ENCODE measurements at places on chromosomes 4 and X.

DNA sequence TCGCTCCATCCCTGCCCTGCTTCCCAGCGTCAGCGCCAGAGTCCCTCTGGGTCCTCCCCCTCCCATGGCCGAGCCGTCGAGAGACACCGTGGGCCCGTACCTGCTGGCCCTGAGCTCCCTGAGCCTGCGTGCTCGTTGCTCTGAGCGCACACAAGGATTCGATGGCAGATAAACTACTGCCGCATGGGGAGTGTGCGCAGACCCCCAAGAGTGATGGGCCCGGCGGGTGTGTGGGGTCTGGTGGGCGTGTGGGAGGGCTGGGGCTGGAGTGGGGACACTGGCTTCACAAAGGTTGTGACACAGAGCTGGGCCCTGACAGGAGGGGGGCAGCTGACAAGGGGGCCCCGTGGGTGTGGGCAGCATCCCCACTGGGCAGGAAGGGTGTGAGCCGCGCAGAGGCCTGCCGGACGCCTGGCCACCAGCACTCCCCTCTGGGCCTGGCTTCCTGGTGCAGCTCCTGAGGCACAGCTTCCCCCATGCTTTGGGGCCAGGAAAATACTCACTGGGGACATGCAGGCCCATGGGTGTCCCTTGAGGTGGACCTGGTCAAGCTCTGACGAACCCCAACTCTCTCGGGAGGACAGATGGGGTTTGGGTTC lies 4.8 kb upstream of the RGS12 start:
- no peak for DNase-seq

GRCh38 chr4:90857081-90857820 lies 730.1 kb downstream of the CCSER1 start:
- DNase-seq, result no peak

DNA sequence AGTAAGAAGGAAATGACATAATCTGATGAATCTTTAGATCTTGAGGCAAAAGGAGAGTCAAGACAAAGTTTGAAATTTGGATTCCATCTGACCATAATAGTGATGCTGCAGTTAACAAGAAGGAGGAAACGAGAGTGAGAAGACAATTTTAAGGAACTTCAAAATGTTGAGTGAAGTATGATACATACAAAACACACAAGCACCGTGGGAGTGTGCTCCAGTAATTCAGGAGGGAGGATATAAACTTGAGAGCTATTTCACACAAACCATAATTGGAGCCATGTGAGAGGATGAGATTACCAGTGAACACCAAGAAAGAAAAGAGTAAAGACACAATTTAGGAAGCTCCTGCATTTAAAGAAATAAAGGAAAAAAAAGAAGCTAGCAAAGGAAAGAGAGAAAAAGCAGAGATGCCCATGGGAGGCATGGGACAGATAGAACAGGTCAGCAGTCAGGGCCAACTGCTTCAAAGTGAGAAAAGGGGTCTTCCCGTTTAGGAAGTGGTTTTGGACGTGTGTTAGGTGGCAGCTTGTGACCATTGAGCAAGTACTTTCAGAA lies 150.7 kb upstream of the SLC7A11 start:
- DNase-seq, result no peak

DNA sequence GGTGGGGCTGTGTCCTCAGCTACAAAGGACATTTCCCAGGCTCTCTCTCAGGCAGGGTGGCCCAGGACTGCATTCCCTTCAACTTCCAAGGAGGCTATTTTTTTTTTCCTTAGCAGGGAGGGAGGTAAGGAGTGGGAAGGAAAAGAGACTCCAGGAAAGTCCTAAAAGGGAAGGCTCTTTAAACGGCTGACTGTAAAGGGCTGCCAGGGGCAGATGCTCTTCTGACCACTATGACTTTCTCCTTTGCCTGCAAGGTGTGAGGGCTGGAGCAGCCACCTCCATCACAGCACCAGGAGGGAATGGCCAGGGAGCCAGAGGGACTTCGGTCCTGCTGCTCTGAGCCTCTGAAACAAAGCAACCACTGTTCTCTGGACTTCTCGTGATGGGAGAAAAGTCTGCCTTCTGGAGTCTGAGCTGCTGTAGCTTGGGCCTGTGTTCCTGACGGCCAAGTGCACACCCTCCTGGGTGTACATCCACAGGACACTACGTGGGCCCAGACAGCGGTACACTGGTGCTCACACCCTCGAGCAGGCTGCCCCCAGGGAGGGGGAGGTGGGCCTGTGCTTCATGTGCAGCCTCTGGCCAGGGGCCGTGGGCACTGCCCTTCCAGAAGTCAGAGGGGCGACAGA lies 17.9 kb downstream of the NAT8L start:
- no peak for DNase-seq

DNA sequence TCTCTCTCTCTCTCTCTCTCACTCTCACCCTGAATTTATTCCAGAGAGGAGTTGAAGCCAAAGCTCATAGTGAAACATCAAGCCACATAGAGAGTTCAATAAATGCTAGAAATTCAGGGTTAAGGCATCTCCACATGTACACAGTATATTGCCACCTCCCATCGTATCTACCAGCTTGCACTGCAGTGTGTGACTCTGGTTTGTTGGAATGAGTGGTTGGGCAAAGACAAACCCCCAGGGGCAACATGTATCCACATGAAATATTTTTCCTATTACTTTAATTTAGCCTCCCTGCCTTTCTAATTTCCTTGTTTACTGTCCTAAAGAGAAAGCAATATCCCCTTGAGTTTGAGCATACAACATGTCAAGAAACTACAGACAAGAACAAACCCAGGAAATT lies 247.3 kb downstream of the SPATA18 start:
- DNase-seq, result no peak

DNA sequence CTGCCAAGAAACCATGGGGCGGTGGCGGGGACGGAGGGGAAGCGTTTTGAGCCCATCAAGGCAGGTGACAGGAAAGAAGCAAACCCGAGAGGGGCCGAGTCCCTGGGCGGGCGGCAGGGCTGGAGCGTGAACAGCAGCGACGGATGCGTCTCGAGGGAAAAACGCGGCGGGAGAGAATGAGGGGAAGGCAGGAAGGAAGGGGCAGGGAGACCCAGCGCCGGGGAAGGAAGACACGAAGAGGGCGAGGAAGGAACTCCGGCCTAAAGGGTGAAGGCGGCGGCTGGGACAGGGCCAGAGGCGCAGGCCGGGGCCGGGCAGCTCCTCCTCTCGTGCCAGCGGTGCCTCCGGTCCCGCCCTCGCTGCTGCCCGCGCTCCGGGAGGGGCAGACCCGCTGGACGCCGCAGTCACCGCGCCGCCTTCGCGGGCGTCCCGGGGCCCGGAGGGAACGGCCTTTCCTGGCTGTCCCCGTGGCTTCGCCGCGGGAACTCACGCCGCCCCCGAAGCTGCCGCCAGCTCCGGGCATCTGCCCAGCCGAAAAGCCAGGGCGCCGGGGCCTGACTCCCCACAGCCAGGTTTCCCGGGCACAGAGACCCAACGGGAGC lies 751 bp upstream of the RGS12 start:
- no peak for DNase-seq

DNA sequence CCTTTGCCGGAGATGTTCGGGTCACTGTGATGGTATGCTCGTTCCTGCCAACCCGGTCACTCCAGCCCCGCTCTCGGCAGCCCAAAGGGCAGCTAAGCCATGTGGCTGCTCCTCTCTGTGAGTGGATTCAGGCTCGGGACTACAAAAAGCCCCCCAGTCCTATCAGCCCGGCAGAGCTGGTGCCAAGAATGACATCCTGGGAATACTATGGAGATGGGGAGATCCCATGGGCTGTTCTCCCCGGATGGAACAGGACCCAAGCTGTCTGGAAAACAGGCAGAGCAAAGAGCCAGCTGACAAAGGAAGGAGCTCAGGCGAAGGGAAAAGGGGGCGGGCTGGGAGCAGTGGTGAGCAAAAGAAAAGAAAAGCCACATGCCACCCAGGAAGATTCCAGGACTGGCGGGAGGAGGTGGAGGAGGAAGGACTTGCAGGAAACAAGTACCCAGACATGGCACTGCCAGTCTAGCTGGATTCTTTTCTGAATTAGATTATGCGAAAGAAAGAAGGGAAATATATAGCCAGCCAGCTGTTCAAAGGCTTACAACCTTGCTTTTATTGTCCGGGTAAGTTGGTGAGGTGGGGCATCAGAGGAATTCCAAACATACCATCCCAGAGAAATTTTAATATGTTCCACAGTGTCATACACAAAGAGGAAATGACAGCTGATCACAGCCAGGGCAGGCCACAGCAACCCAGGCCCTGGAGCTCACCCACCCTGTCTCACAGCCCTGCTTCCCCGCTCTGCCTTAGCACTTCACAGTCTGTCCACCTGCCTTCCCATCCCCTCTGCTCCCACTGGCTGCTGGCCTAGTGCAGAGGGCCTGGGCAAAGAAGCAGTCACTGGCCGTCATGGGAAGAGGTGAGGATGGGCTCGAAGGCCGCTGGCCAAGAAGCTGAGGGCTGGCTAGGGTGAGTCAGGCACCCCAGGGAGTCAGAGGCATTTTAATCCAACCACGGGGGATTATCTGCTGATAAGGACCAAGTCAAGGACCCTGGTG lies 3.4 kb downstream of the NDP start:
- DNase-seq, result no peak

GRCh38 chr4:7423801-7424552 lies 10.8 kb downstream of the PSAPL1 start:
- DNase-seq, result no peak

DNA sequence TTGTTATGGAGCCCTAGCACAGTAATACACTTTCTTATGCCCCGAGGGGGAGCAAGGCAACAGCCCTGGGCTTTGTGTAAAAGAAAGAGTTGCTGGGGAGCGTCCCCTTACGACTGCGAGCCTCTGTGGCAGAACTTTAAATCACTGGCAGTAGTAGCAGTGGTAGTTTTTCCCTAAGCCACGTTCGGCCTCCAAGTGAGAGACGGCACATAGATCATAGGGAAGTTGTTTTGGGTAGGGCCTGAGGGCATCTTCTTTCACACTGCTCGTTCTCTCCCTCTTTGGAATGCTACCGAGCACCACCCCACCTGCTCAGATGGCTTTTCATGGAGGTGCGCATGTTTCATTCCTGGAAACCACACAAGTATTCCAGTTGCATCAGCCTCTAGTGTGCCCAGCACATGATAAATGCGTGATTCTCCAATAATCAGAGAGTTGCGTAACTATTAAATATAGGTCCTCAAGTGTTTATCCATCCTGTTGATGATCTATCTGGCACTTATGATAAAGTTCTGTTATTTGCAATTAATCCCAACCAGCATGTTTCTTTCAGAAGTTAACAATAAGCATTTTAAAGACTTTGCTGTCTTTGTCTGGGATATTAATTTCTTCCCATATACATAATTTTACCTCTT lies 7.0 kb upstream of the SYNPO2 start:
- DNase-seq, result no peak

DNA sequence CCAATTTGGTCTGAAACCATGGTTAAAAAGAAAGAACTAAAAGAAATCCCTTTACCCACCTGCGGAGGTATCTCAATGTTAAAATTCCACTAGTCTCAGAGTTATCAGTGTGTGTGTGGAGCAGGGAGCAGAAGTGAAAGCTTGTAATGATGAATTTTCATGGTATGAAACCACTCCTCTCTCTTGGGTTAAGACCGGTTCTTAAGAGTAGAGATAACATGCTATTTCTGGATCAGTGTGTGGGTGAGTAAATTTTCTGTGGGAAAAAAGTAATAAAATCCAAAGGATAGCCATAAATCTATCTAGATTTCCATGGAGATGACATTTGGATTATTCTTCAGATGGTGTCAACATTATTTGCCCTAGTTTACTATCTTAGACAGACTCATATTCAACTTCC lies 3.2 kb downstream of the FGF13 start:
- DNase-seq, result no peak

DNA sequence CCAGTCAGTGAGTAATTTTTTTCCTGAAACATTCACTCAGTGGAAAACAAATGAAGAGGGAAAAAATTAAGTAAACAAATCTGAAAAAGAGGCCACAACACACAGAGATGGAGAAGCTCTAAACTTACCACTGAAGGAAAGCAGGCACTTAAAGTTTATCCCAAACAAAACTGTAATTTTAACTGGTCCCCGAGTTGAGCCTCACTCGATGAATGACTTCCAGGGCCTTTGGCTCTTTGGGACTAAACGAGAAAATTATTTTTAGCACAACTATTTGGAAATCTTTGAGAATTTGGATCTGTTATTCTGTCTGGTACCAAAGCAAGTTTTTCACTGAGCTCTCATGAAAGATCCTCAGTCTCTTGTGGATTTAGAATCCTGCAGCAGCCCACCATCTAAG lies at the start of gene C1QTNF7:
TSS of gene C1QTNF7 (plus strand) at position 333 of the 400 bp plus-strand sequence. CDS start 7,711 bp downstream, outside the sequence.
- DNase-seq, result no peak

DNA sequence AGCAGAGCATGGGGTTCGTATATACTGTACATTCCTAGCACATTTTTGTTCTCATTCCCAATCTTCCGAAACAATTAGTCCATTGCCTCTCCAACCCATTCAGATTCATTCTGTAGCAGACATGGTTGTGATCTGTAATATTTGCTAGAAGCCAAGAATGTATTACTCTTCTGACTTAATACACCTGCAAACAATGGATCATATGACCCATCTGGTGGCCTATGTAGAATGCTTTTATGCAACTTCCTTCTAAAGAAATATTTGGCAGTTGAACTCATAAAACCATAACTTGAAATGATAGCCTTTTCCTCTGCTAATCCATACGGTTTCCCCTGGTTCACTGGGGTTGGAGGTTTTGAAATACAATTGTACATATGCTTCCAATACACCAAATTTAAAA lies 32.8 kb upstream of the SGMS2 start:
- DNase-seq, result no peak

- DNase-seq, result no peak
Measured at GRCh38 chr4:121216461-121216860, 52.3 kb upstream of the TNIP3 start.

DNA sequence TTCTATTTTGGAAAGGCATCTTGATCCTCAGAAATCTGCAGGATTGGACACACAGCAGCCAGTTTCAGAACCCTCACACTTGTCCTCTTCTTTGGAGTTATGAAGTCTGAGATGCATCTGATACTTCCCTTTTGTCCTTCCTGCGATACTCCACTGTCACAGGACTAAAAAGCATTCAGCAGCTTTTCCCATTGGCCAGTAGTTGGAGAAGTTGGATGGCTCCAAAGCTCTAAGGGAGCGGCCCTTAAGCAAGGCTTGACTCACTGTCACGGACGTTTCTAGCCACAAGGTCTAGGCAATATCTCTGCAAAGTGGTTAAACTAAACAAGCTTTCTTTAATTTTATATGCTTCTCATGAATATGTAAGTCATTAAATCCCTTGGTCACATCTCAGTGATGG lies 417.0 kb downstream of the AFF2 start:
- DNase-seq, result no peak

DNA sequence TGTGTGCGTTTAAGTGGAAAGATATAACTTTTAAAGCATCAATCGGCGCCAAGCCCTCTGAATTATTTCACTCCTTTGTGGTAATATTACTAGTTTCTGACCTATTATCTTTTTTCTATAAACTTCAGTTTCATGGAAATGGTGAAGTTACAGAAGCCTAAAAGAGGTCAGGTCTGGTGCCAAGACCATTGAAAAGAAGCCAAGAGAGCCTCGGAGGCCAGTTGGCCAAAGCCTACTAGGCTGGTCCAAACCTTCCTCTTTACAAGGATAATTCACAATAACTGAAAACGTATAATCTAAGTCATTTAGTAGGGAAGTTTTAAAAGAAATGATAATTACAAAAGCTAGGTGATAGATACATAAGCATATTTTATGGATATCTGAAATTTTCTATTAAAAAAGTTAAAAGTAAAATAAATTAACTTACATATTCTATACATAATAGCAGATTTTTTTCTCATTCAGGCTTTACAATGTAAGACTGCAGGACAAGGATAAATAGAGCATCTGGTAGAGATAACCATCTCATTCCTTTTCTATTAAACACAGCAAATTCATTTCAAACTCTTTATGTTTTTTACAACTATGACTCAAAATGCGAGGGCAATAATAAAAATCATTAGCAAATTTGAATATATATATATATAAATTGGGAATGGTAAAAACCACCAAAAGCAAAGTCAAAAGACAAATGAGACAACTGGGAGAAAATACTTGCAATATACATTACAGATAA lies 49.2 kb downstream of the WDFY3 start:
- DNase-seq, result no peak

Data from stimulated activated CD8-positive, alpha-beta memory T cell treated with anti-CD3 and anti-CD28 coated beads, Interleukin-4, amount 100 ng/mL, for 1 hour (primary cell).